Suppressor macrophage treated with lipopolysaccharide for 1 hour (primary cell): ENCODE measurements at places on chromosomes 5 and 9.

DNA sequence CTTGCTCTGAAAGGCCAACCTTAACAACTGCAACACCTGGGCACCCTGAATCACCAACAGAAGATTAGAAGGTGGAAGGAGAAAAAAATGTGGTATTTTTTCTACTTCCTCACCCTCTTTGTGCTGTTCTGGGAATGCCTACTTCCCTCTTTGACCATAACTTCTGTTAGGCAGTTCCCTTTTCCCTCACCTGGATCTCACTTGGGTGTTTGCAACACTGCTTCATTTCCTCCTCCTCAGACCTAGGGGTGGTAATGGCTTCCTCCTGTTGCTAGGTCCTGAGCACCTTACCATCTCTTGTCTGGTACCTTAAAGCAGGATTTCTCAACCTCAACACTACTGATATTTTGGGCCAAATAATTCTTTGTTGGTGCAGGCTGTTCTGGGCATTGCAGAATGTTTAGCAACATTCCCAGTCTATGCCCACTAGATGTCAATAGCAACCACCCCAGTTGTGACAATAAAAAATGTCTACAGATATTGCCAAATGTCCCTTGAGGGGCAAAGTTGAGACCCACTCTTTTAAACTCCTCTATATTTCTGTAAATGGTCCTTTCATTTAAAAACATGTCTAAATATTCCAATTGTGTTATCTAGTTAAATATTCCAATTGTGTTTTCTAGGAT lies 300.0 kb upstream of the VLDLR start:
- DNase-seq, result no peak

- no peak for DNase-seq
These were observed 54.3 kb downstream of the PSD2 start for GRCh38 chr5:139849942-139850341.

DNA sequence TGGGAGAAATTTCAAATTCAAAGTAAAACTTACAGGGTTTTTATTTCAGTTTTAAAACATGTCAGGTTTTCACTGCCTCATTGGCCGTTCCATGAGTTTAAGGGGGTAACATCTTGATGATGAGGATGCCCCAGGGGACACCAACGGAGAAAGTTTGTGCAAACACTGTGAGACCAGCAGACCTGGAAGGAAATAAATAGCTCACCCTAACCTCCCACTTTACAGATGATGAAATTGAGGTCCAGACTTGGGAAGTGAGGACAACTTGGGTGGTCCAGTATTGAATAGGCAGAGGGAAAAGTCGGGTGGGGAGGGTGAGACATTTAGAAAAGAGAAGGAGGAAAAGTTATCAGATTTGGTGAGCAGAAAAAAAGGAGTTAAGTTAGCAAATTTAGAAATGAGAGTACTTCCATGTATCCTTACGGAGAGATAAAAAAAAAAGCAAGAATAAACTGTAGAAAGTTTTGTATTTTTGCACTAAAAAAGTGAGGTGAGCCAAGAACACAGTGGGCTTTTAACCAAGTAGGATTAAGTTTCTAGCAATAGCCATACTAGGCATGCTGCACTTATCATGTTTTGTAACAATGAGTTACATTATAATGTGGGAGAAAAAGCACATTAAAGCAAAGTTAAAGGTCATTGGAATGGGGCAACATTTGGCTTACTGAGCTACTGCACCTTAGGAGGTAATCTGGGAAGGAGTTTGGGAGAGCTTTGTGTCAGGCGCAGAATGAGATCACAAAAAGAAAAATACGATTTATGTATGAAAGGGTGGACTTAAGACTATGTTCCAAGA lies 125.1 kb downstream of the GAS1 start:
- no peak for DNase-seq

GRCh38 chr5:14443671-14444093 lies 137.9 kb upstream of the OTULINL start:
- no peak for DNase-seq
